Stimulated activated CD4-positive, alpha-beta T cell treated with anti-CD3 and anti-CD28 coated beads, Interleukin-1b, Interleukin-23, amount 100 ng/mL, for 1 hour (primary cell): ENCODE measurements at places on chromosomes 7 and 10.

DNA sequence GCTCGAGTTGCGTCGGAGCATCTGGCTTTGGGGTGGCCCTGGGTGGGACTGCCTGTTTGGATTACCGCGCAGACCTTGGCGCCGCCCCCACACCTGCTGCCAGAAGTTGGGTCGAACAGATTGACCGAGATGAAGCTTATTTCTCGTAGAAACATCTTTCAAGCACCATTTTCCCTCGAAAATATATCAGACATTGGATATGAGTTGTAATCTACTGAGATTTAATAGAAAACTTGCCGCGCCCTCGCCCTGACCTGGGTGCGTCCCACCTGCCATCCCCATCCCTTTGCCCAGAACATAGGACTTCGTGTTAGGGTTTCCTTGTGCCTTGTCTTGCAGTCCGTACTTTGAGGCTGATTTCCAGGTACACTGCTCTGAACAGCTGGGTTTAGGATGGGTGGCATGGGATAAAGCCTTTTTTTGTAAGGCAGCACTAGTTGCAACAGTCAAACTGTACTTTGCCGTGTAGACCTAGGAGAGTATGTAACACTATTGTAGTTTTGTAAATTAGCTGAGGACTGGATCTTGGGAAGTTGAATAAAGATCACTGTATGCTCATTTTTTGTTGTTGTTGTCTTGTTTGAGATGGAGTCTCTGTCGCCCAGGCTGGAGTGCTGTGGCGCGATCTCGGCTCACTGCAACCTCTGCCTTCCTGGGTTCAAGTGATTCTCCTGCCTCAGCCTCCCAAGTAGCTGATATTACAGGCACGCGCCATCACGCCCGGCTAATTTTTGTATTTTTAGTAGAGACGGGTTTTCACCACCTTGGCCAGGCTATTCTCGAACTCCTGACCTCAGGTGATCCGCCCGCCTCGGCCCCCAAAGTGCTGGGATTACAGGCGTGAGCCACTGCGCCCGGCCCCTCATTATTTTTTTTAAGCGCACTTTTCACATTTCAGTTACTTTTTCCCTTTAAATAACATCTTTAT is 978 bp downstream of the OGDH start:
- no peak for DNase-seq

DNA sequence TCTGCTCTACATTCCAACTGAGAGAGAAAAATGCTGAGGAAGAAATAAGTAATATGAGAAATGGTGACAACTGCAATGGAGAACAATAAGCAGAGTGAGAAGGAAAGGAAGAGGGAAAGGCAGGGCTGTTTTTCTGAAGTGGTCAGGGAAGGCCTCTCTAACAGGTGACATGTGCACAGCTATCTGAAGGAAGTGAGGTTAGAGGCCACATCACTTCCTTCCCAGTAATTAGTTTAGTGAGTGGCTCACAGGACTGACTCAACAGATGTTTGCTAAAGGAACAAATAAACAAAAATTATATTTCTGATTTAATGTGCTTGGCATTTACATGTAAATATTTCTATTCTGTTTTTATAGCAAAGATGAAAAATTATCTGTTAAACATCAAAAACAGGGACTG is 77.9 kb downstream of the ARHGAP21 start:
- DNase-seq: no peak

GRCh38 chr7:6579446-6579845 is 2.2 kb downstream of the ZDHHC4 start:
- no peak for DNase-seq

- no peak for DNase-seq
Measured at GRCh38 chr10:48525113-48525512, 79.8 kb downstream of the ARHGAP22 start.

- DNase-seq: no peak
Measured at GRCh38 chr10:101624526-101625102, 36.5 kb downstream of the DPCD start.

- no peak for DNase-seq
Measured at GRCh38 chr10:88728107-88728763, 22.2 kb downstream of the LIPK start.

DNA sequence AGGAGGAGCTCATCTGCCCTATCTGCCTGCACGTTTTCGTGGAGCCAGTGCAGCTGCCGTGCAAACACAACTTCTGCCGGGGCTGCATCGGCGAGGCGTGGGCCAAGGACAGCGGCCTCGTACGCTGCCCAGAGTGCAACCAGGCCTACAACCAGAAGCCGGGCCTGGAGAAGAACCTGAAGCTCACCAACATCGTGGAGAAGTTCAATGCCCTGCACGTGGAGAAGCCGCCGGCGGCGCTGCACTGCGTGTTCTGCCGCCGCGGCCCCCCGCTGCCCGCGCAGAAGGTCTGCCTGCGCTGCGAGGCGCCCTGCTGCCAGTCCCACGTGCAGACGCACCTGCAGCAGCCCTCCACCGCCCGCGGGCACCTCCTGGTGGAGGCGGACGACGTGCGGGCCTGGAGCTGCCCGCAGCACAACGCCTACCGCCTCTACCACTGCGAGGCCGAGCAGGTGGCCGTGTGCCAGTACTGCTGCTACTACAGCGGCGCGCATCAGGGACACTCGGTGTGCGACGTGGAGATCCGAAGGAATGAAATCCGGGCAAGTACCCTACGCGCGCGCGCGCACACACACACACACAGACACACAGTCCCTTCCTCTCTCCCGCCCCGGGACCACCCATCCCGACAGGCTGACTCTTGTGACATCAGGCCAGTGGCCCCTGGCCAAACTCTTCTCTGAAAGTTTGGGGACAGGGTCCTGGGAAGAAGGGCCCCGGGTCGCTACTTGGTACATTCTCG is 538 bp downstream of the TRIM8 start:
- peak; percentile 56 for DNase-seq

DNA sequence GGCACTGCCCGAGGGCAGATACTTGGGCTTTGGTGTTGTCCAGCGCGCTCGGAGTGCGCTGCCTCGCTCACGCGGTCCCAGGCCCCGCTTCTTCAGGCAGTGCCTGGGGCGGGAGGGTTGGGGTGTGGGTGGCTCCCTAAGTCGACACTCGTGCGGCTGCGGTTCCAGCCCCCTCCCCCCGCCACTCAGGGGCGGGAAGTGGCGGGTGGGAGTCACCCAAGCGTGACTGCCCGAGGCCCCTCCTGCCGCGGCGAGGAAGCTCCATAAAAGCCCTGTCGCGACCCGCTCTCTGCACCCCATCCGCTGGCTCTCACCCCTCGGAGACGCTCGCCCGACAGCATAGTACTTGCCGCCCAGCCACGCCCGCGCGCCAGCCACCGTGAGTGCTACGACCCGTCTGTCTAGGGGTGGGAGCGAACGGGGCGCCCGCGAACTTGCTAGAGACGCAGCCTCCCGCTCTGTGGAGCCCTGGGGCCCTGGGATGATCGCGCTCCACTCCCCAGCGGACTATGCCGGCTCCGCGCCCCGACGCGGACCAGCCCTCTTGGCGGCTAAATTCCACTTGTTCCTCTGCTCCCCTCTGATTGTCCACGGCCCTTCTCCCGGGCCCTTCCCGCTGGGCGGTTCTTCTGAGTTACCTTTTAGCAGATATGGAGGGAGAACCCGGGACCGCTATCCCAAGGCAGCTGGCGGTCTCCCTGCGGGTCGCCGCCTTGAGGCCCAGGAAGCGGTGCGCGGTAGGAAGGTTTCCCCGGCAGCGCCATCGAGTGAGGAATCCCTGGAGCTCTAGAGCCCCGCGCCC is at the start of gene NPY:
TSS of gene NPY (plus strand) at position 294 of the 802 bp plus-strand sequence. CDS start 1,051 bp downstream, outside the sequence.
- DNase-seq: no peak

GRCh38 chr7:47148536-47149207 is 433.2 kb downstream of the TNS3 start:
- no peak for DNase-seq

- no peak for DNase-seq
Measured at GRCh38 chr10:43238462-43238861, 28.4 kb downstream of the RASGEF1A start.

DNA sequence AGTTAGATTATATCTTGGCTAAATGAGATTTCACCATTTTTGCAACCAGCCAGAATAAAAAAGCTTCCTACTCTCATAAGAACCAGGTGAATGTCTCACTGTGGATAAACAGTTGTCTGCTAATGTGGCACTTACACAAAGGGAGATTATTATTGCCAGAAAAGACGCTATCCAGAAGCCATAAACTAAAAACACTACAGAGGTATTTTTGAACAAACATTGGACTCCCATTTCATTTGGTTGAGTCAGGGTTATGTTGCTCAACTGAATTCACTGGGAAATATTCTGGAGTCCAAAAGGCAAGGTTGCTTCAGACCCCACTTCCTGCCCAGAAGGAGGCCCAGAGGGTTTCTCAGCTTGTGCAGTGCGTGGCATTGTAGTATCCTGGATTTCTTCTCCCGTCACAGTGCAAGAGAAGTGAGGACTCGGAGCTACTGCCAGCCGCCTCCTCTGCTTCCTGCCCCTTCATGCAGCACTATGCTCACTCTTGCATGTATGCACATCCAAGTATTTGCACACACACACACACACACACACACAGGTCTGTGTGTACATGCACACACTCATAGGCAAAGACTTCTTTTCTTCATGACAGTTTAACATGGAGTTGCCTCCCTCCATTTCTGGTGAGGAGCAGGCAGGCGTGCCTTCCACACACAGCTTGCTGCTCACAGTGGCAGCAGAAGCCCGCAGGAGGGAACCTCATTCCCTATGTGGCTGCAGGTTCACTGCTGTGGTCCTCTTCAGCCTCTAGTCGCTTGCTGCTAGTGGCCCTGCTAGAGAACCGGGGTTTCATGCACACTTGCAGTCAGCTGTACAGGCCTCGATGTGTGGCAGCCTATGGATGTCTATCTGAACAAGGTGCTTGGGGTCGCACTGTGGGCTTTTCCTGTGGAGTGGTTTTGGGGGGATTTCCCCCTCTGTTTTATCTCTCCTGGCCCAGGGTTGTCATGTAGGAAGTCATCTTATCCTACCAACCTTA is 10.1 kb downstream of the DENND10 start:
- no peak for DNase-seq

GRCh38 chr7:80934321-80934720 is 15.5 kb upstream of the SEMA3C start:
- no peak for DNase-seq

DNA sequence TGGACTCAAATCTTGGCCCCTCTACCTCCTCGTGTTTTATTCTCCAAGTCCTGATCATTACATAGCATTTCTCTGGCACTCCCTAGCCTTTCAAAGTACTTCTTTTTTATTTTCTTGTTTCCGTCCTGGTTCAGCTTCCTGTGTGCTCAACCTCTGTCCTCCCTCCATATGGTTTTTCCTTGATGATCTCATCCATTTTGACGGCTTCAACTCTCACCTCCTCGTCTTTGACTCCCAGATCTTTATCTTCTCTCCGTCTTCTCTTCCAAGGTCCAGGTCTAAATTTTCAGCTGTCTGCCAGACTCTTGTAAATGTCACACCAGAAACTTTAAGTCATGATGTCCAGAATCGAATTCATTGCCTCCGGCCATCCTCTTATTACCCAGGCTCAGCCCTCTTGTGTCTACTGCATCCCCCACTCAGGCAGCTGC is 23.3 kb upstream of the GFRA1 start:
- DNase-seq: no peak

DNA sequence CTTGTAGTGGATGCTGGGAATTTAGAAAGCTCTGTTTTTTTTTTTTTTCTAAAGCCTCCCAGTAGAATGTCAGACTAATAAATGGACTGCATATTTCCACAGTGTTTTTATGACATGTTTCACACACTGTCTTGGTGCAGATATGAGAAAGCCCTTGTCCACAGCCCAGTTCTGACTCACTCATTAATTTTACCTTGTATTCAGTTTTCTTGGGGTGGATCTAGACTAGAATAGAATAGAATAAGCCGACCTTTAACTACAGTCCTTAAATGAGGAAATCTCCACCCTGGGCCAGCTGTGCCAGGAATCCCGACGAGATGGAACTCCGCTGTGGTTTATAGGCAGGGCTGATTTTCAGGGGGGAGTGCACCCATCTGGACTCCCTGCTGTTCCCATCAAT is 274.7 kb downstream of the NRG3 start:
- DNase-seq: no peak

DNA sequence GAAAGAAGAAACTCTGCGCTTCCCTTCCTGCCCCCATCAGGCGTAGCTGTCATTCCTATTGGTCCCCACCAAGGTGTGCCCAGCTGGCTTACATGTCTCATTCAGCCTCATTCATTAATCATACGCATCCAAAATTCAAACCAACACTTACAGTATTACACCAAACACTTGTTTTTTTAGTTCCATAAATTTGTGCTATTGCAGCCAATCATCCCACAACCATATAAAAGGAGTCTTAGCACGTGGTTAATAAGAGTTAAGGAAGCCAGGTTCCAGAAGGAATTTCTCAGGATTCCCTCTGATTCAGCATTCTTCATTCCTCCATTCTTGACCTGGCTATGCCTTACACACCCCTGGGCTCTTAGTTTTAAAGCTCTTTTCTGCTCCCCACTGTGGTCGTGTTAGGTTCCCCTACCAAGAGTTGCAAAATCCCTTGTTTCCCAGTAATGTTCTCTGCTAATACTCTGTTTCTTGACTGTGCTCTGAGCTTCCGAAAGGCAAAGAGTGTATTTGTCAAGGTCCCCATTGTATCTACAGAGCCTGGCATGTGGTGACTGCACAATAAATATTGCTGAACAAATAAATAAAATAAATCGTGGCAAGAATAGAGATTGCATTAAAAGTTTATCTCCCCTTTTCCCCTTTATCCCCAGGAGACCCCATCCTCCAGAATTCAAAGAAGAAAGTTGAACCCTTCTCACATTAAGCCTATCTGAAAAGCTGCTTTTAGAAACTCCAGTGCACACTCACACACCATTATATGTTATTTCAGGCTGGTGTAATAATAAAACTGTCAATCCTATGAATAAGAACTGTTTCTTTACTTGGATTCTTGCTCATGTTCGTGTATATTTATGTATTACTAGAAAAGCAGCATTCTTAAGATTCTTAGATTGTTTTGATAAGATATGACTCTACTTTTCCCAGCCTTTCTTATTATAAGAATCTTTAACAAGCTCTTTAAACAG is 514.4 kb downstream of the INHBA start:
- no peak for DNase-seq

GRCh38 chr7:91128683-91129348 is 135.4 kb upstream of the FZD1 start:
- DNase-seq: no peak

DNA sequence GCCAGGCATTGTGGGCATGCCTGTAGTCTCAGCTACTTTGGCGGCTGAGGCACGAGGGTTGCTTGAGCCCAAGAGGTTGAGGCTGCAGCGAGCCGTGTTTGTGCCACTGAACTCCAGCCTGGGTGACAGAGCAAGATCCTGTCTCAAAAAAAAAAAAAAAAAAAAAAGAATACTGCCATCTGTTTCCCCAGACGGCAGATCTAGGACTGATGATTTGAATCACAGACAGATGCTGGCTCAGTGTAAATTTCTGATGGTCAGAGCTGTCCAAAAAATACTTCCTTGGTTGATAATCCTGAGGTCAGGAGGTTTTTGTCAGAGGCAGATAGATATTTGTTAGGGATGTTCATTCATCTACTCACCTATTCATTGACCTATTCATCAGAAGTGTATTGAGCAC is 130.7 kb downstream of the REEP3 start:
- DNase-seq: no peak

- DNase-seq: no peak
Measured at GRCh38 chr10:84296091-84296981, 32.1 kb upstream of the CCSER2 start.

GRCh38 chr10:4569151-4569550 is 256.9 kb upstream of the AKR1E2 start:
- DNase-seq: no peak

- DNase-seq: no peak
Measured at GRCh38 chr10:34721208-34721840, 93.8 kb downstream of the PARD3 start.

GRCh38 chr10:59019603-59020002 is 156.8 kb upstream of the PHYHIPL start:
- DNase-seq: no peak
